ENCODE measurements at places on chromosomes 2 and 18.

DNA sequence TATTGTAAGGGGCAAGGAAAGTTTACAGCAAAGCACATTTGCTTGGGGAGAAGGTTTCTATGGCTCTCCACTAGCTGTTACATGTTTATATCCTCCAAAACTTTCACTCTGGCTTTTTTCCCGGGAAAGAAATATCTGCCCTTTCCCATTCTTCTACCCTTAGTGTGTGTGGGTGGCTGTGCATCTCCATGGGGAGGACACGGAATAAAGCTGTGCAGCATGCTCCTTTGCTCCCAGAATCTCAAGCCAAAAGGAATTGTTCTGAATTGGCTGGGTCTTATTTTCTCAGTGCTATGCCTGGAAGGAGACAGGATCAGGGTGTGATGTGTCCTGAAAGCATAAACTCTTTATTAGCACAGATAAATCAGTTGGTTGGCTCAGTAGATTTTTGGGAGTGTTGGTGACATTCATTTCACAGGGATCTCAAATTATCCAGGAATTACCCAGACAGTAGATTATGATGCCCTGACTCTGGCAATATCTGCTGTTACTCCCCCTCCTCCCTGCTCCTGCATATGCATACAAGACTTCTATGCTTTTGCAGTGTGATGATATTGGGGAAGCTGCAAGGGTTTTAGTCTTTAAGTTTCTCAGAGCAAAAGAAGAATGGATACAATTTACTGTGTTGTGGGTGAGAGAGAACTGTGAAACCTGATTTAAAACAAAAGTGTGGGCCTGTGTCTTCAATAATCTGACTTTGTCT lies 63.1 kb downstream of the PARD3B start:
- DNase-seq = no peak

DNA sequence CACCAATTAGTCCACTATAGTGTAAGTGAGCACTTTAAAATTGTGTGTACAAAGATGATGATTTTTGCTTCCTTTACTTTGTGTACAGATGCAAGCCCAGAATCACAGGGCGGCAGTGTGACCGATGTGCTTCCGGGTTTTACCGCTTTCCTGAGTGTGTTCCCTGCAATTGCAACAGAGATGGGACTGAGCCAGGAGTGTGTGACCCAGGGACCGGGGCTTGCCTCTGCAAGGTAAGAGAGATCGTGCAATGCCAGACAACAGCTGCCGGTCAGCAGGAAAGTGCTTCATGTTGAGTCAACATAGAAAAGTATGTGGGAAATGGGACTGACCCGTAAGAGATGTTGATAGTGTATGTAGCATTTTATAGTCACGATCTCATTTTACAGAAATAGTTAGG lies 156.8 kb upstream of the TTC39C start:
- DNase-seq = no peak

DNA sequence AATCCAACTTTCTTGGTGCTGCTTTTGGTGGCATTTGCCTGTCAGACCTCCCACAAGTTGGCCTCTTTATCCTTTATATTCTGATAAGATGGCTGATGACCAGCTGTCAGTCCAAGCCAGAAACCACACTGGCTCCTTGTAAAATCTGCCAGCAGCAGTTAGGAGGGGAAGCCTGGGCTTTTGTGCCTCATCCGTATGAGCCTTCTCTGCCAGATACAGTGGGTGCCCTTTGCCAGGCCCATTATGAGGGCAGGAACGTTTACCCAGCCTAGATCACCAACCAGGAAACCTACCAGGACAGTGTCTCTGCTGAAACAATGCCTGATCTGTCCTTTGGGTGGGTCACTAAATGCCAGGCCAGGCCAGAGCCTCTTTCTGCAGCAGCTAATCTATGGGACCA lies 202.9 kb upstream of the SP5 start:
- DNase-seq = no peak

GRCh38 chr2:227614246-227614645 lies 394 bp downstream of the SCYGR3 start:
- DNase-seq = no peak

DNA sequence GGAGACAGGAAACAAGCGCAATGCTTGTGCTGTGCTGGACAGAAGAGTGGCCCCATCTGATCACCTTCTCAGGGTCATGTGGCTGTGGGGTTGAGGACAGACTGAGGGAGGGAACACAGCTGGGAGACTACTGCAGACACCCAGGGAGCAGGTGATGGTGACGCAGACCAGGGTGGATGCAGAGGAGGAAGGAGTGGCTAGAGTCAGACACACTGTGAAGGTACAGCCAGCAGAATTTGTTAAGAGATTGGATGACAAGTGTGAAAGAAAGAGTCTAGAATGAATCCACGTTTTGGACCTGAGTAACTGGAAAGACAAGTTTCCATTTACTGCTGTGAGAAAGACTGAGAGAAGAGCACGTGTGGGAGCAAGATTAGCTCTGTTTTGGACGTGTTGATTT lies 15.9 kb upstream of the POMC start:
- no peak for DNase-seq

- DNase-seq = no peak
These were observed 56.9 kb downstream of the WDR75 start for GRCh38 chr2:189498205-189498604.

DNA sequence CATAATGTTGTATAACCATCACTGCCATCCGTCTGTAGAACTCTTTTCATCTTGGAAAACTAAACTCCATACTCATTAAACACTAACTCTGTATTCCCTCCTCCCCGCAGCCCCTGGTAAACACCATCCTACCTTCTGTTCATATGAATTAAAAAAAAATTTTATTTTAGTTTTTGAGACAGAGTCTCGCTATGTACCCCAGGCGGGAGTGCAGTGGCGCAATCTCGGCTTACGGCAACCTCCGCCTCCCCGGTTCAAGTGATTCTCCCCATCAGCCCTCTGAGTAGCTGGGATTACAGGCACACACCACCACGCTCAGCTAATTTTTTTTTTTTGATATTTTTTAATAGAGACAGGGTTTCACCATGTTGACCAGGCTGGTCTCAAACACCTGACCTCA lies 52.9 kb downstream of the RRM2 start:
- DNase-seq = no peak

DNA sequence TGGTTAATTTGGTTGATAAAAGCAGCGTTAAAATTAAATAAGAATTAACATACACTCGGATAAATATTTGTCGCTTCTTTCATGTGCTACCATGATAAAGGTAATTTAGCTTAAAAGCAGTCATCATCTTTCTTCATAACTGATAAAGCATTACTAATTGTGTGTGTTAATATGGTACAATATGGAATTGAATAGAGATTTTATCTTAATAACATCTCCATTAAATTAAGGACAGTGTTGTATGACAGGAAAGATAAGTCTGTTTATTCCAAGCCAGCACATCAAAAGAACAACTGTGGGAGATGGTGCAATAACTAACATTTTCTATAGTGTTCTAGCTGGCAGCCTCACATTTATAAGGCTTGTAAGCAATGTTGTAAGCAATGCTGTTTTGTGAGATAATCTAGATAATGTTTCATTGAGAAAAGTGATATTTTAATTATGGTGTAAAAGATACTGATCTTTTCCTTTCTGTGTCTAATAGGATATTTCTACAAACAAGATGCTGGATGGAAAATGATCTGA lies 64.4 kb upstream of the AFF3 start:
- DNase-seq = no peak

DNA sequence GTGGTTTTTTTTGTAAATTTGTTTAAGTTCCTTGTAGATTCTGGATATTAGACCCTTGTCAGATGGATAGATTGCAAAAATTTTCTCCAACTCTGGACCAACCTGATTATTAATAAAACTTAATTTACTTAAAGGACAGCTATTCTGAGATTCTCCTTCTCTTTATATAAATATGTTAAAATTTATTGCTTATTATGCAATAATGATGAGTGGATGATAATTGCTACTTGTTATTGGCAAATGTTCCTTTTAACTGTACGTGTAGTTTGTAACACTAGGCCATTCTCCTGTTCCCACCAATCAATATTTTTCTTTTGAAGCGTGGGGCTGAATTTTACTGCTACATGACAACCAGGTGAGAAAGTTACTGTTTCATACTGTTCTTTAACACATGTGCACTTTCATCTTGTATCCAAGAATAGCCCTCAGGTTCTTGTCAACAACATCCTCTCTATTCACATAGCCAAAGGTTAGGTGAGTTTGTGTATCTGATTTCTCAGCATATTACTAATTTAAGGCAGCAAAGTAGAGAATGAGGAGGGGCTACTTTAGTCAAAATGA lies 16.6 kb upstream of the STK17B start:
- no peak for DNase-seq

DNA sequence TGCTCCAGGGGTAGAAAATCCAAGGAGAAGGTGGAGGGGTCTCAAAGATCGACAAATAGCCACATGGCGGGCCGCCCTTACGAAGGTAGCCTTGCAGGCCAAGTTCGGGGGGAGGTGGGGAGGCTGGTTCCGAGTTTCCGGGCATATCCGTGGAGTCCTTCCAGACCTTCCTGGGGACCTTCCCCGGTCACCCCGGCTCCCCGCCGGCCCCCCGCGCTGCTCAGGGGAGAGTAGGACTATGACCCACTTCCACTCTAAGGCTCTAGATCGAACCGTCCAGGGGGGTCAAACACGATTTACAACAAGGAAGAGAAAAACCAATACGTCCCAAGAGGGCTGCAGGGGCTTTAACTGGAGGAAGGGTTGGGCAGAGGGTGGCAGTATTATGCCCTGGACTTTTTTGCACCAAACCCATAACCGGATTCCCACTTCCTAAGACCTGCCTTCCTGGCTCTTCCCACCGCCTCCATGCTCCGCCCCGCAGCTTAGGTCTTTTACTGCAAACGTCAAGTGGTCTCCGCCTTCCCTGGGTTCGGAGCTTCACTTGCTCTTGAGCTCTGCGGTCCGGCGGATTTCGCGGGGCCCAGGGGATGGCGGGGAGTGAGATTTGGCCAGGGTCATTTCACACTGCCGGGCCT lies 779 bp upstream of the LYPD6 start:
- peak; percentile 25 for DNase-seq

DNA sequence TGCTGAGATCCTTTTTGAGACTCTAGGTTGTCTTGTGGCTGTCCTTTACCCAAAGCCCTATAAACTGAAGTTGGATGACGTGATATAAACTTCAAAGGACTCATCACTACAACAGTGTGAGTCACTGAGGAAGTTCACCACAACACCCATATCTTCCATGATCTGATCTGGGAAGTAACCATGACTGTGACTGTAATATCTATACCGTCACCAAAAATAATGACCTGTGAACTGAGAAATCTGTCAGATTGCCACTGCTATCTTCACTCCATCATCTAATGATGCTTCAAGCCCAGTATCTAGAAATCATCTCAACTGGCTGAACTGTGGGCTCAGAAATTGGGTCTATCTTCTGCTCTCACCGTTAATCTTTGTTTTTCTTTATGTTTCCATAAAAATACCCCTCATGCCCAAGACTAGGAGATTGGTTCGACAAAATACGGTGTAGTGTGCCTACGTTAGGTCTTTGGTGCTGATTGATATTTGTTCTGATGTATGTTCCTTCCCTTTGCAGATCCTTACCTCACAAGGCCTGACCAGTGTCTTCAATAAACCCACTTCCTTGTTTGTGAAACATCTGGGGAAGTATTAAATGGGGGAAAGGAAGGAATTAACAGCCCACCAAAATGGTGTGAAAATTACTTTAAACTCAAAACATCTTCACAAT lies 78.2 kb downstream of the MYL12B start:
- no peak for DNase-seq

DNA sequence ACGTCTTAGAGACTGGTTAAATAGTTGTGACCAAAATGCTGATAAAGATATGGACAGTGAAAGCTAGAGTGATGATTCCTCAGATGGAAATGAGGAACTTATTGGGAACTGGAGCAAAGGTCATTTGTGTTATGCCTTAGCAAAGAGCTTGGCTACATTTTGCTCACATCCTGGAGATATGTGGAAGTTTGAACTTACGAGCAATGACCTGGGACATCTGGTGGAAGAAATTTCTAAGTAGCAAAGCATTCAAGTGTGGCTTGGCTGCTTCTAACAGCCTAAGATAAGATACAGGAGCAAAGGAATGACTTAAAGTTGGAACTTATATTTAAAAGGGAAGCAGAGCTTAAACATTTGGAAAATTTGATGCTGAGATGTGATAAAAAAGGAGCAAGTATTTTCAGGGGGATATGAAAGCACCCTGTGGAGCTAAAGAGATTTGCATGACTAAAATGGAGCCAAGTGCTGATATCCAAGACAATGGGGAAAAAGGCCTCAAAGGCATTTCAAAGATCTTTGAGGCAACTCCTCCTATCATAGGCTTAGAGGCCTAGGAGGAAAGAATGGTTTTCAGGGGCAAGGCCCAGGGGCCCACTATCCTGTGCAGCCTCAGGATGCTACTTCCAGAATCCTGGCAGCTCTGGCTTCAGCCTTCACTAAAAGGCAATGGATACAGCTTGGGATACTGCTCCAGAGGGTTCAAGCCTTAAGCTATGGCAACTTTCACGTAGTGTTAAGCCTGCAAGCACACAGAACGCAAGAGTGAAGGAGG lies 124.1 kb upstream of the KLHL14 start:
- DNase-seq = no peak

DNA sequence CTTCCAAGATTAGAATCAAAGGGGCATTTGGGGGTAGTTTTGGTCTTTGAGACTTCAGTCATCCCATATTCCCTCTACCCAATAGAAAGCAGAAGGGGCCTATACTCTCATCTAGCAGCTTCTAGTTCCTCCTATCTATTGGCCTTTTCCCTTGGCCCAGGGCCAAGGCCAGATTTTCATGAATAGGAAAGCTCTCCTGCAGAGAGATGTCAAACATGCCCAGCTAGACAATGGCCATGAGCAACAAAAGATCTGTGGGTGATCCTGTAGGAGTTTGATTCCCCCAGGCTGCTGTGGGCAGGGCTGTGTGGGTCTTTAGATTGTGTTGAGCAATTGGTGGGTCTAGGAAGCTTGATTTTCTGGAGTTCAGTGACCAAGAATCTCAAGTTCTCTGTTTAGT lies 2.9 kb upstream of the ADCYAP1 start:
- DNase-seq = no peak

DNA sequence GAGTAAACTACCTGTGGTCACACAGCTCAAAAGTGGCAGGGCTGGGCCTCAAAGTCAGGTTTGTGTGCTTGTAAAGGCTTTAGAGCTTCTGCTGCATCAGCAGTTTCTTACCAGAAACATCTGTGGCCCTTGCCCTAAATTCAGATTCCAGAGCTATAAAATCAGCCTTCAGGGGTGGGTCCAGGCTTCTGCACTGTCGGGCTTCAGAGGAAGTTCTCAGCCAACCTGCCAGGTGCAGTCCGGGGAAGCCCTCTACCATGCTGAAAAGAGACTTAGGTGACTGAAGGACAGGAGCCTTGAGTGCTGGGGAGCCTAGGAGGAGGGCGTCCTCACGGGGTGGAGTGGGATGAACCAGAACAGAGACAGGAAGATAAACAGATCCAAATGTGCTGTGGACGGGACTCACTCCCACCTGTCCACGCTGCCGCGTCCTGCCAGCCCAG lies 69.9 kb upstream of the HS6ST1 start:
- DNase-seq = no peak

DNA sequence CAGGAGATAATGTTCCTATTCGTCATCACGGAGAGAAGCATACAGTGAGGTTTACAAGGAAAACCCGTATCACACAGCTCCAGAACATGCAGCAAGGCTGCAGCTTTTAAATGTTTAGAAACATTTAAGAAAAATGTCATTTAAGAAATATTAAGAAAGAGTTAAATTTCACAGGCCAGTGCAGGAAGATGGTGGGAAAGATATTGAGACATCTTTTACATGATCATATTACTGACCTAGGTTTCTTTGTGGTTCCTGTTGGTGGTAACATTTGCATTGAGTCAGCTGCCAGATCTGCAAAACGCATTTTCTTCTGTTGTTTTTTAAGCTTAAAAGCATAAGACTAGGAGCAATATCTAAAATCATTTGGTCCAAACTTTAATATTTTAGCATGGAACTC lies 44.9 kb downstream of the CPO start:
- no peak for DNase-seq

- DNase-seq = no peak
These were observed 60.8 kb downstream of the KYNU start for GRCh38 chr2:142938240-142938639.

Measured in NCI-H1436 (cell line).